Activated CD4-positive, alpha-beta T cell treated with anti-CD3 and anti-CD28 coated beads, Interleukin-2, Interleukin-4, amounts not matched to agents 100 ng/mL and 50 ng/mL, durations not matched to agents 16 hours and 8 hours (primary cell): ENCODE measurements at places on chromosomes 1 and 21.

DNA sequence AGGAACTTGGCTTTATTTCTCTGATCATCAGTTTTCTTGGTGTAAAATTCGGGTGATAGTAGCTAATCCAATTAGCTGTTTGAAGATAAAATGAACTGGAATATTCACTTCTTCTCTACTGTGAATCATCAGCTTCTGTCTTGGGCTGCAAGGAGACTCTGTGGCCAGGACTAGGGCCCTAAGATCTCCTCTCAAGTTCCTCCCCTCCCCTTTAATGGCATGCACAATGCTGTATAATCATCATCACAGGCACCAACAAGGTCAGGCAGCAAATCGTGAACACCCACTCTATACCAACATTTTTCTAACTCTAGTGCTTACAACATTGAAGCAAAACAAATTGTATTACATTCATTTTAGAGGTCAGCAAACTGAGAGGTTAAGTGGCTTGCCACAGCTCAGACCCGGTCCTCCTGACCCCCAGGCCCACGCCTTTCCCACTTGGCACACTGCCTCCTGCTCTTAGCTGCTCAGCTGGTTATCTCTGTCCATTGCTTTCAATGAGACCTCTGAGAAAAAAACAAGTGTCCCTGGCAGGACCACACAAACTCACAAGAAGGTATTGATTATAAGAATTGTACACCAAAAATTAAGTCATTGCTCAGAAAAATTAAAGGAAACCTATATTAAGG lies 31.8 kb downstream of the LRRC52 start:
- DNase-seq = no peak

- no peak for DNase-seq
These were observed 41.5 kb downstream of the COLGALT2 start for GRCh38 chr1:183996040-183996384.

DNA sequence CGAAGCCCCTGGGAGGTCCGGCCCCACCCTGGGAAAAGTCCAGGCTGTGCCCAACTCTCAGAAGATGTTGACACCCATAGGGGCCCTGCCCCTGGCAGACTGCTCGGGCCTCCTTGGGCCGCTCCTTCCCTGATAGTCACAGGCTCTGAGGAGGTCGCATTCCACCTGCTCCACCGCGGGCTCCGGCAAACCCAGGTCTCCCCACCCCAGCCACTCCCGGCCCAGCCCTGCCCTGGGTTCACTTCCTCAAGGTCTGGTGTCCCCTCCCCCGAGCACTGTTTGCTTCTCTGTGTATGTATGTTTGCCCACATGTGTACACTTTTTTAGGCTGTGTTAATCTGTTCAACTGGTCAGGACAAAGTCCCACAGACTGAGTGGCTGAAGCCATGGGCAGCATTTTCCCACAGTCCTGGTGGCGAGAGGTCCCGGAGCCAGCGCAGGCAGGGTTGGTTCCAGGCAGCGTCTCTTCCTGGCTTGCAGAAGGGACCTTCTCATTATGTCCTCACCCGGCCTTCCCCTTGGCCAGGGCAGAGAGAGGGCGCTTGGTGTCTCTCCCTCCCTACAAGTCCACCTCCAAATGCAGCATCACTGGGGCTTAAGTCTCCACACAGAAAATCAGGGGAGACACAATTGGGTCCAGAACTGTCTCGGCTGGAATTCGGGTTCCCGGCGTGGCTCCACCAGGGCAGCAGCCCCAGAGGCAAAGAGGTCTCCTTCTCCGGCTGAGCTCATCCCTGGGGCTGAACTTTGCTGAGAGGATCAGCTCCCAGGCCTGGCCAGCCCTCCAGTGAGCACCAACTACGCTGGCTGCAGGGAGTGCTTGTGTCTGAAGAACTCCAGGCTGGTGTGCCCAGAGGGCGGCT lies 10.5 kb upstream of the PRXL2B start:
- no peak for DNase-seq

DNA sequence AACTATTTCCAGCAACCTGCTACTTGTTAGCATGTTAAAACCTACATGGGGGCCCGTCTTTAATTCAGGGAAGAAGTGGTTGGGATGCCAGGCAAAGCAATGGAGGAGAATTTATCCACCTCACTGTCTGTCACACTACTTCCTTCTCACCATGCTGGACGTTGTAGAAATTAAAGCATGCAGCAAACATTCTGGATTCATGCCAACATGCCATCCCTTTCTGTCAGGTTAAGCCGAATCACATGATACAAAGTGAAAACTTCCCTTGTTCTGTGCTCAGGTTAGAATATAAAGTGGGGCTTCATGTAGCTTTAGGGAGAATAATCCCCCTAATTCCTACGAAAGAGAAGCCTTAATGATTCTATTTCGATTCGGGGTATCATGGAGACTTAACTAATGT lies 95.5 kb downstream of the ERG start:
- no peak for DNase-seq

DNA sequence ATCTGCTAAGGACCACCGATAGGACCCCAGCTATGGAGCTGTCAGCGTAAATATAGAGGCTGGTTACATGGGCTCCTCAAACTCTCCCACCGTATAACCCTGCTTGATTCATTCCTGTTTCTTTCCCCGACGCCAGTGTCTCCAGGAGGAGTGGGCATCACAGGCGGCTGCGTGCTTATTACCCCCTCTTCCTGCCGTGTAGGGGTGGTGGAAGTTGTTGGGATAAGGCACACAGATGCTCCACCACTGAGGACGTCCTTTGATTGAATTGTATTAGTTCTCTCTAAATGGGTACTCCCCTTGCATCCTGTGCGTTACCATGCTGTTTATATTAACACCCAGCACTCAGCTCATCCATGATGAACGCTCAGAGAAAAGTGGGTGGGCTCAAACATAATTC lies 104.6 kb downstream of the ZBTB18 start:
- no peak for DNase-seq

DNA sequence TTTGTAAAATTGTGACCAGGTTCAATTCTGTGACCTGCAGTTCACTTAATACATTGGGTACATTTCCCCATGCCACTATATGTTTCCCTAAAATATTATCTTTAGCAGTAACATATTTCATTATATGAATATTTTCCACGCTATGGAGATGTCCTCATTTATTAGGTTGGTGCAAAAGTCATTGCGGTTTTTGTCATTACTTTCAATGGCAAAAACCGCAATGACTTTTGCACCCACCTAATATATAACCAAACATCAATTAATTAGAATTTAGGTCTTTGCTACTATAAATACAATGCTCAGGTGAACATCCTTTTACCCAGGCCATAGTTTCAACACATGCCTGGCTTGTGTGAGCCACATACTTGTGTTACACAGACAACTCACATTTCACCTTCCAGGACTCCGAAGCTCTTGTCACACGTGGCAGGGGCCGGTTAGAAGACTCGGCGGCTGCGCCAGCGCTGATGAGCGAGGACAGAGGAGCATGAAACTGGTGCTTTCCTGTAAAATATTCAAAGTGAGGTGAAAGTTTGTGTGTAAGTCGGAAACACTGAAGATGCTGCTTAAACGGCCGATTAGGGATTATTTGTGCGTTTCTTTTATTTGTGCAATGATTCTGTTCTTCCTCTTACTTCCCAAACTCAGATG lies 215.5 kb downstream of the KIF26B start:
- DNase-seq = no peak

- DNase-seq = no peak
These were observed 28.3 kb downstream of the PTPRC start for GRCh38 chr1:198667186-198667585.
